Activated T-cell treated with anti-CD3 and anti-CD28 coated beads for 24 hours (primary cell): ENCODE measurements at places on chromosomes 2 and 18.

DNA sequence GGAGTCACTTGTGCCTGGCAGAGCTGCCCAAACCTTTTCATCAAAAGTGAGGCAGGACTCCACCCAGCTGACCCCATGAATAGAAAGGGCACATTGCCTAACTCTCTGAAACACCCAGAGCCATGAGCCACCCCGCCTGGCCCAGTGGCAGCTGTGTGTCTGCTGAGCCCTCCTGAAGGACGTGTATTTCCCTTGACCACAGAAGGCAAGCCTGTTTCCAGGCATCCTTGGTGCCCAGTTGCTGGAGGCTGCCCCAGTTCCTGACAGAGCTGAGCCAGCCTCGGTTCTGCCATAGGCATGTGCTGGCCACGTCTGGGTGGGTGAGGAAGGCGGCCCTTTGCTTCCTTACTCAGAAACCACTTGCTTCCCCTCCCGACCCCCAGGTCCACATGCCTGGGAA, 124.7 kb upstream of the GLI2 start:
- DNase-seq, result no peak

DNA sequence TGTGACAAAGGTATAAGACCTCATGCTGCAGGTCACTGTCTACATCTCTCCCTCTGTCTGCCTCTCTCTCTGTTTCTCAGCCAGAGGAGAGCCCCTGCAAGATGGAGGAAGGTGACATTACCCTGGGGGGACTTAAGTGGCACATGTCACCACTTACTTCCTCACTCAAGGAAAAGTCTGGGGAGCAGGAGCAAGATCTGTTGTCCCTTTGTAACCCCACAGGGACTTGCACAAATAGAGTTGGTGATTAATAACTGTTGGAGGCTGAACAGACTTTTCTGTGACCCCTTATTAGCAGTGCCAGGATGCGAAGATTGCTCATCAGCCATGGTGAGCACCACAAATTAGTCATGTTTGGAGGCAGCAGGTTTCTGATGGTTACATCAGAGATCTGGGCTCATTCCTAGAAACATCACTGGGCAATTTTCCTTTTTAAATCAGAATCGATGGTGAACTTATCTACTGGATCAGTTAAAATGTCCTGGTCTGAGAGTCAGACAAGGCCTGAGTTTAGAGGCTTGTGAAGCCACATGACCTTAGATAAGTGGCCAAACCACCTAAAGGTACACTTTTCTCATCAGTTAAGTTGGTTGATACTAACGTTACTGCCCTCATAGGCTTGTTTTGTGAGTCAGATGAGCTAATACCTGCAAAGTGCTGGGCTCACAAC, 81.2 kb upstream of the LTBP1 start:
- DNase-seq, result no peak

- DNase-seq, result no peak
Measured at GRCh38 chr18:44541159-44541558, 139.5 kb upstream of the SETBP1 start.

DNA sequence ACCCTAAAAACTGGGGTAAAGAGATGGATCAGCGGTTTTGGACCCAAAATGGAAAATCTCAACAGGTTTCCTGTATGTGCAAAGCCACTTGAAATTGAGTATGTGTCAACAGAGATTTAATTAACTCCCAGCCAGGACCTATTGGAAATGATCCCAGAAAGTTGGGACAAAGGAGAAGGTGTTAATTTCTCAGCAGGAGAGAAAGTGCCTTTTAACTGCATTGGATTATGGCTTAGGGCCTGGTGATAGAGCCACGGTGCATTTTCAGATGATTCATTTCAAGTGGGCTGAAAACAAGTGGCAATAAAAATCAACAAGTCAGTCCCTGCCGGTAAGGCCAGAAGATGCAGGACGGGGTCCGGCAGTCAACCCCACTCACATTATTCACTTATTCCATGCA, 80.2 kb upstream of the BCL11A start:
- DNase-seq, result no peak
